ENCODE measurements at places on chromosomes 6 and 20.

DNA sequence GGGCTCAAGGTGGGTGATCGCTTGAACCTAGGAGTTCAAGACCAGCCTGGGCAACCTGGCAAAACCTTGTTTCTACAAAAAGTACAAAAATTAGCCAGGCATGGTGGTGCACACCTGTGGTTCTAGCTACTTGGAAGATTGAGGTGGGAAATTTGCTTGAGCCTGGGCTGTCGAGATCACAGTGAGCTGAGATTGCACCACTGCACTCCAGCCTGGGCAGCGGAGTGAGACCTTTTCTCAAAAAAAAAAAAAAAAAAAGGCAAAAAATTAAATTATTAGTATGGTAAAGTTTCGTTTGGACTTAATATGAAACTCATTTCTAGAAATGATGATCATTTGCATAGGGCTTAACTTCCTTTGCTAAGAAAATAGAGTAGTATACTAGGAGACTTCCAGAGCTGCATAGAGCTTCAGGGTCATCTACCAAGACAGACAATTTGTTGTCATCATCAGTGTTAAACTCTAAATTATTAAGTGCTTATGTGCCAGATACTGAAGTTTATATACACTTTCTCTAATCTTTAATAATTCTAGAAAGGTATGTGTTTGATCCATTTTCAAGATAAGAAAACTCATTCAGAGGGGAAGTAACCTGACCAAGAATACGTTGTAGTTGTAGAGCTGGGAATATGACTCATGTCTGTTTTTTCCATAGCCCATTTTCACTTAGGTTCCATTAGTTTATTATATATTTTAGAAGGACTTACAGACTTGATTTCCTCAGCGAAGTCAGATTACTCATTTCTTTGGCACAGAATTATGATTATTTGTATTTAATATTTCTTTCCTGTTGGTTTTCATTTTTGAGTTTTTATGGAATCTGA is 84.5 kb downstream of the SLC16A10 start:
- DNase-seq = no peak

DNA sequence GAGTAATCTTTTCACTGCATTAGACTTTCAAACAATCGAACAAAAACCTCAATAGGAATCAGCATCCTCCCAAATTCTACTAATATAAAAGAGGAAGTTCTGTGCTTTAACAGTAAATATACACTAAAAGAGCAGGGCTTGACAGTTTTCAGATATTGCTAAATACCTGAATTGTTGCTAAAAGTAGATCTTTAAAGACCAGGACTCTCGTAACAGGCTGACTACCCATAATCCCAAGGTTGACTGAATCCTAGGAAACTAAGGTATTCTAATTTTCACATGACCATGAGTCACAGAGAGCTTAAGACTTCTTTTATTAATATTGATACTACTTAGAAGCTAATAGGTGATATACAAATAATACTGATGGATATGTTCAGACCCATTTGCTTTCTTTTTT is 10.1 kb downstream of the CD164 start:
- DNase-seq = no peak

DNA sequence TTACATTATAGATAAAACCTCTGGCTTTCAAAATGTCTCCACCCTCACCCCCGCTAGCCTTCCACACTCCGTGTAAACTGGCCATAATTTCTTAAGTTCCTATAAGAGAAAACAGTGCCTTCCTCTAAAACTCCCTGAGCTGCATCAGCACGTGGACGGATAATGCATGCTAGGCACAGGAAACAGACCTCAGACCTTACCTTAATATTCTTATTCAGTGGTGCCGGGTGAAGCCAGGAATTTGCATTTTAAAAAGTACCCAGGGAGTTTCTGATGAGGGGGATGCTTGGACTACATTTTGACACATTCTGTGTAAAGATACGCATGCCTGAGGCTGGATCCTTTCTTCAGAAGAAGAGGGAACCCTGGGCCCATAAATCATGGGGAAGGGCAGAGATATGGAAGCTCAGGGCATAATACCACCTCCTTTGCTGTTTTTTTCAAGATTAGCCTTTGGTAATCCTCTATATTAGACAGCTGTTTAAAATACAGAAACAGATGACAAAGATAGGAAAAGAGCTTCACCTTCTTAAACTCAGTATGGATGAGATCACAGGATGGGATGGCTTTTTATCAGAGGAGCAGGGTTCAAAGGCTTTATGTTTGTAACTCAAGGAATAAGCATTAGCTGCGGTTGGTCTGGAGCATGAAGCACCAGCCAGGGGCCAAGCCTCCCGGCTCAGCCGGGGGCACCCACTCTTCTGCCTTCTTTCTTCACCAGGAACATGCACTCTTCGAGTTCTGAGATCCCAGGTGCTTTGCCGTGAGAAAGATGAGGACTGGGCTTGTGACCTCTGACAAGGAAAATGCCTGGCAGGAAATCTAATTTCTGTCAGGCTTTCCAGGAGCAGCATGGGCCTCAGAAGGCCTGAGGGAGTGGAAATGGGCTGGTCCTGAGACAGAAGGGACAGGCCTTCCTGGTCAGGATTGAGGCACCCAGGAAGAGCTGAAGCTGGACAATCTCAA is 218.1 kb upstream of the SOX4 start:
- DNase-seq = no peak

- DNase-seq = no peak
These were observed 22.6 kb downstream of the DDO start for GRCh38 chr6:110392727-110393126.

DNA sequence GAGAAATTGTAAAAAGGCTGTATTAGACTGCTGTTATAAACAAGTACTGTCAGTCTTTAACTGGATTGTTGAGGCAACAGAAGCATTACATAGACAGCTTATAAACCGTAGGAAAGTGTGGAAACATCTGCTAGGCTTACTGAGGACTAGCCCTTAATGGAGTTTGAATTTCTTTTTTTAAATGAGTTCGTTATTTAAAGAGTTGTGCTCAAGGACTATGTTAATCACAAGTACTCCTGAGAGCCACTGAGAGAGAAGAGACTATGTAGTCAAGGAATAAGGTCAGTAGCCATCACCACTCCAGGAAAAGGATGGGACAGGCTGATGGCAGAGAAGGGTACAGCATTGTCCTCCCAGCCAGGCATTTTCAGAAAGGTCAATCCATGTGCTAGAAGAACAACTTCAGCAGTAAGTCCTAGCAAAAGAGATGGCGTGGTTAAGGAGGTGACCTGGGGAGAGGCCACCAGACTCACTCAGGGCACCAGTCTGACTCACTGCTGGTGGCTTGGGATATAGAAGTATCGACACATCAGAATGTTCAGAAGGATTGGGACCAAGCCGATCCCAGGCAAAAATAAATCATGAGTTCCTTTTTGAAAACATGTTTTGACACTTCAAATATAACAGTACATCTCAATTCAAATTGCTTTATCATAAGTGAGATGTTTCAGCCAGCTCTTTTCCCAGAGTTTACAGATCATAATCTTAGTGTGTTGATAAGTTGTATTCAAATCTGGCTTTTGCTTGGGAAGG is 6.4 kb downstream of the RPS12 start:
- DNase-seq = peak; percentile 6

GRCh38 chr20:23419995-23420901 is 1.0 kb downstream of the NAPB start:
- peak; percentile 47 for DNase-seq

- DNase-seq = peak; percentile 15
These were observed 75.2 kb upstream of the ADTRP start for GRCh38 chr6:11853678-11854407.

GRCh38 chr6:41228616-41229015 is 467 bp downstream of the TREML4 start:
- no peak for DNase-seq

DNA sequence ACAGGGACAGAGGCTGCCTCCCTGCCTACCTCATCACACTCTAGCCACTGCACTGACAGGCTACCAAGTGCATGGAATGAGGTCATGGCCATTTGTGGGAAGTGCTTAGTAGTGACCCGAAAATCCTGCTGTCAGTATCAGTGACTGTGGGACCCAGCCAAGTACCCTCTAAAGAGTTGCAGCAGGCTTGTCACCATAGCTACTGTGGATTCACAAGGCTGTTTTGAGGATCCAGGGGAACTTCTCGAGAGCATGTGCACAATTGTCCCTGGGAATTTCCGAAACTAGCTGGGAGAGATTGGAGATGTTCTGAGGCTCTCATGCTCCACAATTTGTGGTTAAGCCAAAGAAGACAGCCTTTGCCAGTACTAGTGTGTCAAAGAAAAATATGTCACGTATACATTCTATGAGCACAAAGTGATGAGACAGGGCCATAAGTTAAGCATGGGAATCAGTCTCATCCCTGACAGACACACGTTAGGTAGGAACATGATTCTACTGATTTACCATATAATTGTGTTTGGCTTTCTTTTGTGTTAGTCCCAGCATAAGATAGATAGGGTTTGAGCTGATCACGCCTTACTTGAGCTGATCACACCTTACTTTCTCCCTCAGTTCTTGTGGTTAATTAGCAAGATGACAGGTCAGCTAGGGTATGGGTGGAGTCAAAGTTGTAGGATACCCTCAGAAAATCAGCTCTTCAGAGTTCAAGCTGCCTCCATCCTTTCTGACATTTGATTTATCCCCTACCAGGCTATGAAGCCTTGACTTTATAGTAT is 42.6 kb upstream of the TMEM170B start:
- no peak for DNase-seq

- DNase-seq = no peak
These were observed 32.5 kb upstream of the IYD start for GRCh38 chr6:150336299-150336698.

GRCh38 chr6:26109772-26110171 is 22.5 kb downstream of the HFE start:
- DNase-seq = no peak

DNA sequence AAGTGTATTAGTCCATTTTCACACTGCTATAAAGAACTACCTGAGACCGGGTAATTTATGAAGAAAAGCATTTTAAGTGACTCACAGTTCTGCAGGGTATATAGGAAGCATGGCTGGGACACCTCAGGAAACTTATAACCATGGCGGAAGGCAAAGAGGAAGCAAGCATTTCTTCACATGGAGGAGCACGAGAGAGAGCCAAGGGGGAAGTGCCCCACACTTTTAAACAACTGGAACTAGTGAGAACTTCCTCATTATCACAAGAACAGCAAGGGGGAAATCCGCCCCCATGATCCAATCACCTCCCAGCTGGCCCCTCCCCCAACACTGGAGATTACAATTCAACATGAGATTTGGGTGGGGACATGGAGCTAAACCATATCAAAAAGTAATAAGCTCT is 28.3 kb upstream of the B3GAT2 start:
- no peak for DNase-seq

DNA sequence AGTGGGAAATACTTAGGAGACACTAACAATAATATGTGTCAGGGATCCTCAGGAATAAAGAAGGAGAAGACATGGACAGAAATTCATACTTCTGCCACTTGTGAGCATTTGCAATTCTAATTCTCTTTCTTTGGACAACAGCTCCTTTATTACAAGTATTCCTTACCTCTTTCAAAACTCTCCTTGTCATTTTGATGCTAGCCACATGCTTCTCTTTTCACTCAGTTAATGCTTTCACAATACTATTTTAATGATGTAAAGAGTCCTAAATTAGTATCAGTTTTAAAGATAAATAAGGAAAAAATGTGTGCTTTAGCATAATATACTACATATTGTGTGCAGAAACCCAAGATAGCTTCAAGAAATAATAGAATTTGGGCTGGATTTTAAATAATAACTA is 62.5 kb downstream of the AHI1 start:
- DNase-seq = no peak

DNA sequence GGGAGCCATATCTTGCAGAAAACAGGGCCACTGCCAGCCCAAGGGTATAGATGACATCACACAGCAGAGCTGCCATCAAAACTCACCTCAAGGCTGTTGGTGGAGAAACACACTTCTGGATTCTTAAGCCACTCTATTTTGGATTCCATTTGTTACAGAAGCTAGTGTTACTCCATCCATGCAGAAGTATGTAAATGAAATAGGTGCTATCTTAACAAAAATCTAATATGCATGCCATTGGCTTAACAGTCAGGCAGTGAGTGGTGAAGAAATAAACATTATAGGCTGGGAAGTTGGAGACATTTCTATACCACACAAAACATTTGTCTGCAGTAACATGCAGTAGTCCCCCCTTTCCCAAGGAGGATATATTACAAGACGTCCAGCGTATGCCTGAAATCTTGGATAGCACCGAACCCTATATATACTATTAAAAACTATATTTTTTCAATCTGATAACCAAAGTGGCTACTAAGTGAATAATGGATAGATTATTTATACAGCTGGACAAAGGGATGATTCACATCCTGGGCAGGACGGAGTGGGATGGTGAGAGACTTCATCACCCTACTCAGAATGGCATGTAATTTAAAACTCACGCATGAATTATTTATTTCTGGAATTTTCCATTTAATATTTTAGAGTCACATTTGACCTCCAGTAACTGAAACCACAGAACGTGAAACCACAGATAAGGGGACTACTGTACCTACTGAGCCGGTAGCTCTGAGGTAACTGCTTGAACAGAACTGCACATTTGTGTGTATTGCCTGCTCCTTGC is 160.0 kb upstream of the PLN start:
- DNase-seq = peak; percentile 80

- no peak for DNase-seq
These were observed 129.4 kb downstream of the LY86 start for GRCh38 chr6:6717953-6718352.

GRCh38 chr20:834151-834746 is 734 bp downstream of the FAM110A start:
- DNase-seq = no peak

- DNase-seq = no peak
These were observed 126.9 kb downstream of the OR2B2 start for GRCh38 chr6:27785294-27785693.

- DNase-seq = no peak
These were observed 229.7 kb downstream of the LAMA2 start for GRCh38 chr6:129112591-129112990.

- DNase-seq = peak; percentile 77
These were observed 72.7 kb downstream of the TRAM2 start for GRCh38 chr6:52503851-52504781.

GRCh38 chr20:62609279-62609720 is 33.0 kb upstream of the SLCO4A1 start:
- no peak for DNase-seq

DNA sequence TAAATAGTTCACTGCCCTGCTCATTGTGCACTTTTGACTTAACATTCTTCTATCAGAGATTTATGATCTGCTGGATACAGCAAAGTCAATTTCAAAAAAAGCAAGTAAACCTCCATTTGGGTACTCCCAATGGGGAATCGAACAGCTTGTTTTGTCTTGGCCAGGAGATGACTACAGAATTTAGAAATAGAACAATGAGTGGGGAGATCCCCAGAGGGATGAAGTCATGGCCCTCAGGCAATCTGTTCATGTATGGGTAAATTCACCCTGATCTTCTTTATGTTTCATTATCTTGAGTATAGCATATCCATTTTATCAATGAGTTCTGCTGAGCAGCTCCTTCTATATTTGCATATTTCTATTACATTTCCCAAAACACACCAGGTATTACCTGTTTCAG is 1681.9 kb downstream of the HACE1 start:
- DNase-seq = no peak

All from fibroblast of gingiva (primary cell).